ENCODE measurements at places on chromosomes 4 and X.

DNA sequence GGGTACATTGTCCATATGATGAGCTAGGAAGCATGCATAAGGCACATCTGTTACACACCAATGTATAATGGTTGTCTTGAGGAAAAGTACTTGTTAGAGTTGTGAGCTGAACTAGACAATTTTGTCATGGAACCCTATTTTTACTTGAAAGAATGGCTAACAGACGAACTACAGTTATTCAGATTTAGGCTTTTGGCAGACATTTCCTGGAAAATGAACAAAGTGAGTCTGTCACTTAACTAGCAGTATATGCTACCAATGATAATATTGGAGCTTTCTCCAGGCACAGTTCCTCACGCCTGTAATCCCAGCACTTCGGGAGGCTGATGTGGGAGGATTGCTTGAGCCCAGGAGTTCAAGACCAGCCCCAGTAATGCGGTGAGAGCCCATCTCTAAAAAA, 61.9 kb upstream of the SLC25A43 start:
- no peak for DNase-seq

- DNase-seq, result no peak
Observed at GRCh38 chr4:64062991-64063390, 346.3 kb downstream of the TECRL start.

- DNase-seq, result no peak
Observed at GRCh38 chr4:100826808-100827548, 309.2 kb upstream of the EMCN start.

DNA sequence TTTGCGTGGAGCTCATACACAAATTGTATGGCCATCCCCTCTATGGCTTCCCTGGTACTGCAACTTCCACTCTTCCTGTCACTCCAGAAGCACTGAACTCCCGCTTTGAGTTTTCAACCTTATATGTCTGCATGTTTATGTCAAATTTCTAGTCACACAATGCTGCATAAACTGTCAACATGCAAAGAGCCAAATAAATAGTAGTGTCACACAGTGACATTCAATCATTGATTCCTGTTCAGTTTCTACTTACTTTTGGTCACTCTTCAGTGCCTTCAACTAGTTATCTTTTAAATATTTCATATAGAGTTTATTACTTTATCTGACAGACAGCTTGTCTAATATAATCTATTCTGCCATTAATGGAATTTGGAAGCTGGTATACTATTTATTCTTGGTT, 149.3 kb downstream of the SPANXN1 start:
- no peak for DNase-seq

- DNase-seq, result no peak
Observed at GRCh38 chr4:185463541-185463940, 8.0 kb downstream of the CCDC110 start.

DNA sequence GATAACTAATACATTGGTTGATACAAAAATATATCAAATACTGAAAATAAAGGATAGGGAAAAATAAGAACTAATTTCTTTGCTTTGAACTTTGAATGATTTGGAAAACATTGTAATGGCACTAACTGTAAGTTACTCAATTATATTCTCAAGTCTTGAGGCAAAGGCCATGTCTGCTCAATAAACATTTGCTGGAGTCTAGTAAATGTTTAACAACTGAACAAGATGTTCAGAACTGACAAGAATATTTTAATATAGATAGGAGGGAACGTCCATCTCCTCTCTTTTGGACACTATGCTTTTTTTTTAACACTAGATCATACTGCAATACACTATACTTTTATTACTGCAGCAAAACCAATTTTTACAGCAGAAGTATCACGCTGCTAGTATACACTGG, 76.2 kb downstream of the PRSS12 start:
- DNase-seq, result no peak

DNA sequence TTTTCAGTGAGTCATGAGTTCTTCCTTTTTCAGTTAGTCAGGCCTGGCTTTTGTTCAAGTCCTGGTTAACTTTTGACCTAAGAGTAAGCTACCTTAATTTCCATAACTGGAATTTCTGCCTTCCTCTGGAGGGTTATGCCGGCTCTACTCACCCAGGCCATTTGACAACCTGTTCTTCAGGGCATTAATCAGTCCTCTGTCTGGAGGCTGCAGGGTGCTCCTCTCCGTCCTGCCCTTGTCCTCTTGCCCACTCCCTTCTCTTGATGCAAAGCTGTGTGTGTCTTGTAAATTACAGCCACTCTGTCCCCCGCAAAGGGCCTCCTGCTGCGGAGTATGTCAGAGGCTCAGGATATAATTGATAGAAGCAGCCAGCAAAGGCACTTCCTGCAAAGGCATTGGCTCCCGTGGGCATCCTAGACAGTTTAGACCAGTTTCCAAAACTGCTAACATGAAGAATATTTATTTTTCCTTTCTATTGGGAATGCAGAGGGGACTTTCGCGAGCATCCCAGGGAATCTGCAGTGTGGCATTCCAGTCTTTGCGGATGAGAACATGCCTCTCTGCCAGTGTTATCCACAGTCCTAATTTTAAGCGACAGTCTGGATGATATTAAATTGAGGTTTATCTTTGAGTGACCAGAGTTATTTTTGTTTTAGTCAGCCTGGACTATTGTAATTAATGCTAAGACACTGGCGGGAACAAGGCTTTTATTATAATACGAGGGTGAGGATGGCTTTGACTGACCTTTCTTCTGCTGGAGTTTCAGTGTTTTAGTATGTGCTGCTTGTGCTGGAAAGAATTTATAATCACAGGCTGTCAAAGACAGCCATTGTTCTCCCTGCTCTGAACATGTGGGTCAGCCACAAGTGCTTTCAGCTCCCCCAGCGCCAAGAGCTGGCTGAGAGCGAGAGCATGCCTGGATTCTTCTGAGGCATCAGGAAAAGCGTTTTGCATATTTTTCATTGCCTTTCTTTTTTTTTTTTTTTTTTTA, 74.2 kb downstream of the LIMCH1 start:
- DNase-seq, result no peak

DNA sequence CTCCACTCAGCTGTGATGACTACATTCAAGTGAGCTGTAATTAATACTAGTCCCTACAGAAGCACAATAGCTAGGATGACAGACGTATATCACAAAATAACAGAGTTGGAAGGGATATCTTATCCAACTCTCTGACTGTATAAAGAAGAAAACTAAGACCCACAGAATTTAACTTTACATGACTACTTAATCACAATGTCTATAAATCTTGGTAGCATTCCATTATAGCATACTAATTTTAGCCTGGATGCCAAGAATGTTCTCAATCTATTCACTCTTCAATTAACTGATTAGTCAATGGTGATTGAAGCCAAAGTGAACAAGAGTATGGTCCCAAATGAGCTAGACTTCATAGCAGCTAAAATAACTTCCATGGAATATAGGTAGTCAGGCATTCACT, 31.2 kb downstream of the RPS6KA6 start:
- DNase-seq, result no peak
